ENCODE measurements at places on chromosomes 7 and 10.
A peak's percentile ranks its signal among the peaks of the same experiment; 100 is the strongest.

DNA sequence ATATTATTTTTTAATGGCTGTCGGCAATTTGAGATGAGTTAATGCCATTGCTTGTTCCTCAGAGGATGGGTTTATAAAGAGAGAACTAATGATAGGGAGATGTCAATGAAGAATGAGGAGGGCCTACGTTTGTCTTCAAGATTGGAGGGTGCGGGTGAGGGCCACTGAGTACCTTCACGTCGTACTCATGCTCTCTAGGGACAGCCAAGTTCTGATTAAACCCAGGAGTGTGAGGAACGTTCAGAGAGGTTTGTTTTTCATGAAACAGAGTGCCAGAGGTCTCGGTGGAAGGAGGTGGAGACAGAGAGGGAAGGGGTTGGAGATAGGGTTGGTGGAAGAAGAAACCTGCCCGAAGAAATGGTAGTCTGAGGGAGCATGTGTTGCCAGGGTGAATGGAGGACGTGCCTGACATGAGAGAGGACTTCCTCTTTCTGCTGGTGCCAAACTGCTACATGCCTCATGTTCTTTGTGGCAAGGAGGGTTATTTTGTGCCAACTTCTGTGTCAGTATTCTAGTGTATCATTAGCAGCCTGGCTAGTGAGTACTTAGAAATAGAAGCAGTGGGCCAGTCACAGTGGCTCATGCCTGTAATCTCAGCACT is 8.9 kb downstream of the DHTKD1 start:
- DNase-seq, result no peak

GRCh38 chr10:111968647-111969046 is 214.9 kb downstream of the GPAM start:
- DNase-seq, result no peak

GRCh38 chr7:114886241-114886640 is 35.7 kb upstream of the MDFIC start:
- no peak for DNase-seq

DNA sequence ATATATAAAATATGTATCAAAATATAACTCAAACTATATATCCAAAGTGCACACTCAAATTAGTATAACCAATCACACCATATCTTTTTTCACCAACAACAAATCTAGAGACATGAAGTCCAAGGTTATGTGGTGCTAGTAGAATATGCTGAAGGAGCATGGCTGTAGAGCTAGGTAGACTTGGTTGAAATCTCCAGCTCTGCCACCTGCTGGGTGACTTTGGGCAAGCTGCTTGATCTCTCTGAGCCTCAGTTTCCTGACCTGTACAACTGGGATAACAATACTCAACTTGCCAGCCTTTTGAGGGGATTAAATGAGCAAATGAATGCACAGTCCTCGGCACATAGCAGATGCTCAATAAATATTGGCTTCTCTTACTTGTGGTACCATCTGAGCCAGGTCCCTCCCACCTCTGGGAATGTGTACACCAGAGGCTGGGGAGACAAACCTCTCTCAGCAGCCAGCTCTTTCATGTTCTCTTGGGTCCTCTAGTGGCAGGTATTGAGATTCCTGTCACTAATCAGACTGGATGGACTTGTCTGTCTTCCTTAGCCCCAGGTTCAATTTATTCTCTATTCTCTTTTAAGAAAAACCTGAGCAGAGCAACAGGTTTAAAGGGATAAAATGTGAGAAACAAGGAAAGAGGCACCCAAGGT is 94.3 kb upstream of the PDE1C start:
- peak; percentile 41 for DNase-seq

DNA sequence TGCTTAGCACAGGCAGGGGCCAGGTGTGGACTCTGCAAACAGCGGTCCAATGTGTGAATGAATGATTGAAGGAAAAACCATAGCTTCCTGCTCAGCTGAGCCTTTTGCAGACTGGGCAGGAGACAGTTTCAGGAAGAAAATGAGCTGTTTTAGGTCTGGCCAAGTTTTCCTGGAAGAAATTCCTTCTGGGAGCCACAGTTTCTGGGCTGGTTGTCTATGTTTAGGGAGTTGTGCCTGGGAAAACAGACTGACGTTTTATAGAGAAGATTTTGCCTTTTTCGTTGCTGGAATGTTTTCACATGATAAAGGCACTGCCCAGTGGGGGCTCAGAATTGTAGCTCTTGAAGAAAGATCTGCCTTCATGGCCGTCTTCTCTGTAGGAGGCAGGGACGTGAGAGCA is 255.1 kb downstream of the CCSER2 start:
- no peak for DNase-seq

DNA sequence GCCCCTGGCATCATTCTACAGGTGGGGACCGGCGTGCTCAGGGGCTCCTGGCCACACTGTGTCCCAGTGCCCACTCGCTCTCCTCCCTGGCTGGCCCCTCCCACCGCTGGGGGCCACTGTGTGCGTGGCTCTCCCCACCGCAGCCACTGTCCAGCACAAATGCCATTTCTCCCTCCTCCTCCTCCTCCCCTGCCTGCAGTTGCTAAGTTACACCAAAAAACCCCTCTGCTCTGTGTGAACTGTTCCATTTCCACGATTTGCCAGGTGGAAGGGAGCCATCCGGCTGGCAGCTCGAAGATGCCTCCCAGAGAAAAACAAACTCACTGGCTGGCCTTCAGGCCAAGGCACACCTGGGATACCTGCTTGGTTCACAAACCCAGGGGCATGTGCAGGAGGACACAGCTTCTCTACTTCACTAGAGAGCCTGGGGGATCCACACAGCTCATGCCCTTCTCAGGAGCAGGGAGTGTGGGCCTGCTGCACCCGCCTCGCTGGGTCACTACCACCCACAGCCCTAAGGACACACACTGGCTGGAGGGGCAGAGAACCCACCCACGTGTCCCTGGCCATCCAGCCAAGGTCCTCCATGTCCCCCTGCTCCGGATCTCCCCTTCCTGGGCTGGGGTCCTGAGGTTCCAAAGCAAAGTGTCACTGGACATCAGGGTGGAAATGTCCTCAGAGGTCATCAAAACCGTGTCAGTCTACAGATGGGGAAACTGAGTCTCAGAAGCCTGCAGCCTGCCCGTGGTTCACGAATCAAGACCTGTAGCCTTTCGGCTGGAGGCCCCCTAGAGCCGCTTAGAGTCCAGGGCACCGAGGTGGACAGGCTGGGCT is 1.7 kb downstream of the RASGEF1A start:
- DNase-seq, result peak; percentile 36

- no peak for DNase-seq
These were observed 133.5 kb upstream of the PRSS58 start for GRCh38 chr7:142391191-142391992.

Measured in D341Med (cell line).